Activated CD4-positive, alpha-beta T cell treated with anti-CD3 and anti-CD28 coated beads, Interleukin-2, amount 50 U/mL, for 1 hour (primary cell): ENCODE measurements at places on chromosomes 16 and 17.

DNA sequence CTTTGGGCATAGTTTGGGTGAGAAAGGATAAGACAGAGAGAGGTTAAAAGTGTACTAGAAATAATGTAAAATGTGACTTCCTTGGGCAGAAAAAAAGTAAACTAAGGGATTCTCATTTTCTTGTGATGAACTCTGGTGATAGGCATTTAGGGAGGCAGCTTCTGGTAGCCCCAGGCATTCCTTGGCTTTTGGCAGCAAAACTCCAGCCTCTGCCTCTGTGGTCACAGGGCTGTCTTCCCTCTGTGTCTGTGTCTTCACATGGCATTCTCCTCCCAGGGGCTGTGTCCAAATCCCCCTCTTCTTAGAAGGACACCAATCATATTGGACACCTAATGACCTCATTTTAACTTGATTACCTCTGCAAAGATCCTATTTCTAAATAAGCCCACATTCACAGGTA lies 54.7 kb downstream of the HS3ST3B1 start:
- no peak for DNase-seq

DNA sequence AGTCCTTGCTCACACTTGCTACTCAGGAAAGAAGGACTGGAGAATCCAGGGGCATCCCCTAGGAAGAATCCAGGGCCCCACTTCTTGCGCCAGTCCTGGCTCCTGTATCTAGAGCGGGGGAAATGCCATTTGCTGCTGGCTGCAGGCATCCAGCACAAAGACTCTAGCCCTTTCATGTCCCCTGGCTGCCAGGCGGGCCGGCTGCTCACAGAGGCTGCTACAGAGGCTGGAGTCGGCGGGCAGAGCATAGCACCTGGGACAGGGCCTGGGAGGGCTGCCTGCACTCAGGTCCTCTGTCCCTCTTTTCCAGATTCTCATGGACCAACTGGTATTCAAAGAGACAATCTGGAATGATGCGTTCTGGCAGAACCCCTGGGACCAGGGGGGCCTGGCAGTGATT lies 13.8 kb downstream of the SMIM5 start:
- no peak for DNase-seq

DNA sequence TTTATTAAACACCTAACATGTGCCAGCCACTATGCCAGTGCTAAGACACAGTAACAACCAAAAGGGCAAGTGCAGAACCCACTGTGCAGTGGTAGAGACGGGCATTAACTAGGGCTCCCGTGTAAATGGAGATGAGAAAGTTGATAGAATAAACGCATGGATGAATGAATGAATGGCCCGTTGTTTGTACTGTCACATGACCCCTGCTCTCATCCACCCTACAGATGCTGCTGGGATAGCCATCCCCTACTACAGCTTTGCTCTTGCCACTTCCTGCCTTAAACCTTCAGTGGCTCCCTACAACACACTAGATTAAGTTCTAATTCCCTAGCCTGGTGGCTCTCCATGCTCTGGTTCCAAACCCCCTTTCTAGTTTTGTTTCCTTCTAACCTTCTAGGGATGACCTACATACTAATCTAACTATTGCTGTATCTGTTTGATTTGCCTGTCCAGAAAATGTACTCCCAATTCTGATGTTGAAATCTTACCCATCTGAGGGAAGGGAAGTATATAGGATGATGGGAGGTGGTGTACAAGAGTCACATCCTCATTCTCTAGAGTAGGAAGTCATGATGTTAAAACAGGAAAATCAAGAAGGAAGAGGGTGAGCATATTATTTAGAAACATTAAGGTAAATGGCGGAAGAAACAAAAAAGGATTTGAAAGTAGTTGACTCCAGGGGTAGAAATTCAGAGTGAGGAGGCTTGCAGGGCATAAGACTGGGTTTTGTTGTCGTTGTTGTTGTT lies 11.4 kb upstream of the TNRC6C start:
- DNase-seq = no peak

DNA sequence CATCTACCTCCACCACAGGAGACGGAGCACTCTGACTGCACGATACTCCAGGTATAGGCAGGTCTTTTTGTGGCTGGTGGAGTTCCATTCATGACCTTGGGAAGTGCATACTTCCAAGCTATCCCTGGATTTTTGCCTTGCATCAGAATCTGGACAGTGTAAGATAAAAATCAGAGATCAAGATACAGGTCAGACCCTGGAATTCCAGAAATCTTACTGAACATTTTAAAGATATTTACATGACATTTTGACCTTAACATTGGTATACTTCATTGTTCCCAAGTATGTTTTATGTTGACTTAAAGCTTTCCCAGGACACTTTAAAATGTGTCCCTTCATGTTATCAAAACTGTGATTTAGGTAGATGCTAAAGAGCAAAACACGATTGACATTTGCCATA lies 101.0 kb downstream of the SYCE1L start:
- no peak for DNase-seq

GRCh38 chr17:82247856-82248671 lies 19.2 kb downstream of the SLC16A3 start:
- no peak for DNase-seq

DNA sequence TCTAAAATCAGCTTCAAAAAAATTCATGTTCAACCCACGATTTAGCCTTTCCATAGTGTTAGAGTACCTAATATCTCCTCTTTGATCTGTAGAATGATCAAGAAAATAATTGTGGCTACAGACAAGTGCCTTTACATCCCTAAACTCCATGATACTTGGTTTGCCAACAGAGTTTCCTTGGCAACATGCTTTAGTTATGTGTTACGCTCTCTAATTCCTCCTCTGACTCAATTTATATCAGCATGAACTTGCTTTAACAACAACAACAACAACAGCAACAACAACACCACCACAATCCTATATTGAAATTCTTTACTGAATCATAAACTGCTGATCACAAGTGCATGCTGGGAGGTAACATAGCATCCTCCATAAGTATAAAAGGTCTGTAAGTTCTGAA lies 757.8 kb downstream of the CDH11 start:
- DNase-seq = no peak

GRCh38 chr16:83005653-83006160 lies 378.9 kb downstream of the CDH13 start:
- no peak for DNase-seq

DNA sequence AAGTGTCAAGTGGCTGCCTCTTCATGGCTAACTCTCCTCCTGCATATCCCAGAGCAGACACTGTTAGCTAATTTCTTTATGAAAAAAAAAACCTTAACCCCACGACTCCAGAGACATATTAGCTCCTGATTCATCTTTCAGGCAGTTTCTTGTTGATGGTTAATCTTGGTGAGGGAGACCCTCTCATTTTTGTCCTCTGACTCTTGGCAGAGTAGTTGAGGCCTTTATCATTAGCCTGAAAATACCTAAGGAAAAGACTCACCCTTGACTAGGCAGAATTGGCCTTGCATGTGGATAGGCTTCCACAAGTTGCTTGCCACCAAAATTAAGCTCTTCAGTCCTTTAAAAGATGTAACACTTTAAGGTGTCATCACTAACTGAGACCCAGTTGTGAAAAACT lies 4.0 kb downstream of the CRYBA1 start:
- DNase-seq = no peak

- peak; percentile 25 for DNase-seq
Observed at GRCh38 chr17:14784997-14785696, 480.0 kb downstream of the PMP22 start.

DNA sequence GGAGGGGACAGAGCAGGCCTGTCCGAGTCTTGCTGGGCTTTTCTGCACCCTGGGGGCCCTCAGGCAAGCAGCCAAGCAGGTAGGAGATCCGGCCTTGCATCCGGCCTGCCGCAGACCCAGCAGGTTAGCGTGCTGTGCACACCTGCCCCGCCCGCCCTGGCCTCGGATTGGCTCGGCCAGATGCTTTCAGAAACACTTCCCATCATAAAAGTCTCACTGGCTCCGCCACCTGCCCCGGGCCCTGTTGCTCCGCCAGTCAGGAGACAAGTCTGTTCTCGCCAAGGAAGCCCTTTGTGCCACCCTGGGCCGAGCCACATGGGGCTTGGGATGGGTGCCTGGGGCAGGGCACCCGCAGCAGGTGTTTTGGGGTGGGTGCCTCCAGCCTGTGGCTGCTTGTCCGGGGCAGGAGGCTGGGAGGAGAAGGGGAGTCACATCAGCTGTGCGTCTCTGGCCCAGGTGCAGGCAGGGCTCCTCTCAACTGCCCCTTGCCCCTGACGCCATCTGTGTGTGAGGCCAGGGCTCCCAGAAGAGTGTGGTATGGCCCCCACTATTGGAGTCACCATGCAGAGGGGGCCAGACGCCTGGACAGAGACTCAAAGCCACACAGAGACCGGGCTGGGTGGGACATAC lies 228.2 kb upstream of the GSE1 start:
- no peak for DNase-seq

- DNase-seq = no peak
Observed at GRCh38 chr17:63277629-63278028, 168.5 kb downstream of the CYB561 start.

- no peak for DNase-seq
Observed at GRCh38 chr17:75595284-75595919, 7.8 kb downstream of the MYO15B start.

GRCh38 chr17:41633556-41634199 lies 9.3 kb upstream of the KRT17 start:
- no peak for DNase-seq

- DNase-seq = peak; percentile 71
Observed at GRCh38 chr16:30615358-30616091, 5.3 kb upstream of the ZNF689 start.

DNA sequence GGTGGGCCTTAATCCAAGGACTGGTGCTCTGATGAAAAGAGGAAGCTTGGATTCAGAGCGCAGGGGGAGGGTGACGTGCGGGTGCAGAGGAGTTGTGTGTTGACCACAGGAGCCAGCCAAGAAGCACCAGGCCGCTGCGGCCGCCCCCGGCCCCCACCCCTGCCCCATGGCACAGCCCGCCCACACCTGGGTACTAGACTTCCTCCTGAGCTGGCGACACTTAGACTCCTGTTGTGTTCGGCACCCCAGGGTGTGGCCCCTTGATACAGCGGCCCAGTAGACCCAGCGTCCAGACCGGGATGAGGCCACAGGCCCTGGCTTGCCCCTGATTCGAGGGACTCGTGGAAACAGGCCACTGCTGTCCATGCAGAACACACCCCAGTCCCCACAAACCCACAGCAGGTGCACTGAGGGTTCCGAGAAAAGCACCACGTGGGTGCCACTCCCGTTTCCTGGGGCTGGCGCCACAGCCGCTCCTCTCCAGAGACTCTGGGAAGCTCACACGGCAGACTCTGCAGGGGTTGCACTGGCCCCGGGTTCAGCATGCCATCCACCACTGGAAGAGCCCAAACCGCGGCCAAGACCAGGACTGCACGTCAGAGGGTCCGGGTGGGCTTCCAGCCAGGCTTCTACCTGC lies 5.7 kb upstream of the SNAI3 start:
- DNase-seq = no peak

DNA sequence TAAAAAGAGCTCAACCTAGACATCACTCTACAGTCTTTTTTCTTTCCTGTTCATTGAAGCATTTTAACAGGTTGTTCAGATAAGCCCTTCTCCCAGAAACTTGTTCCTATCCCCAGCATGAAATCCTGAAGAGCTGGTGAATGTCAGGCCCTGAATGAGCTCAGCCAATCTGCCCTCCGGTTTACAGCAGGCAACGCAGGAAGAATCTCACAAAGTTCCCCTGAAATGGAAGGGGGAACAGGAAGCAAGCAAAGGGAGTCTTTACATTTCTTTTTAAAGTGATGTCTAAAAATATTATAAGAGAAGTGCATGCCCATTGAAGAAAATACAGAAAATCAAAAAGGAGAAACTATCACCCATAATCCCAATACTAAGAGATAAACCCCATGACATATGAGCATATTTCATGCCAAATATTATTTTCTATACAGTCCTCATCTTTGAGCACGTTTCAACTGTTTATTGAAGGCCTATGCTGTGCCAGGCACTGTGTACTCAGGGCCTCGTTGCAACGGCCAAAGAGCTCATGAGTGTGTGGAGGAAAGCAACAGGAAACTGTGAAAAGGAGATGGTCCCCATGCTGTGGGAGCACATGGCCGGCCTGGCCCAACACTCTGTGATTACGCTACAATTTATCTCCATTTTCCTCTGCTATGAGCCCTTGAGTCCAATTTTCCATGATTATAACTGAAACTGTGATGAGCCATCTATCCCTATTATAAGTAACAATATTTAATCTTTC lies 5.7 kb downstream of the TK2 start:
- no peak for DNase-seq

DNA sequence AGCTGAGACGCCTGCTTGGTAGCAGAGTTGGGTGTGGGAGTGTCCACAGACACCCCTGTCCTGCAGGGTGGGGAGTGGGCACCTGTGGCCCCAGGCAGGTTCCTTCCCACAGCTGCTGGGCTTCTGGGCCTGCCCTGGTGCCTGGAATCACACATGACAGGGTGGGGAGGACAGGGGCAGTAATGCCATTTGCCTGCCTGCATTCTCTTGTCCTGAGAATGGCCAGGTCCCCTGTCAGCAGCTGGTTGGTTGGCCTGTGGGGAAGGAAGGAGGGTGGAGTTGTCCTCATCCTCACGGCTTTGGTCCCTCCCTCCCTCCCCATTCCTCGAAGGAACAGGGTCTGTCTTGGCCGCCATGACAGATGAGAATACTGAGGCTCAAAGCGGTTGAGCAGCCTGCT lies 5.2 kb downstream of the PRSS53 start:
- no peak for DNase-seq

DNA sequence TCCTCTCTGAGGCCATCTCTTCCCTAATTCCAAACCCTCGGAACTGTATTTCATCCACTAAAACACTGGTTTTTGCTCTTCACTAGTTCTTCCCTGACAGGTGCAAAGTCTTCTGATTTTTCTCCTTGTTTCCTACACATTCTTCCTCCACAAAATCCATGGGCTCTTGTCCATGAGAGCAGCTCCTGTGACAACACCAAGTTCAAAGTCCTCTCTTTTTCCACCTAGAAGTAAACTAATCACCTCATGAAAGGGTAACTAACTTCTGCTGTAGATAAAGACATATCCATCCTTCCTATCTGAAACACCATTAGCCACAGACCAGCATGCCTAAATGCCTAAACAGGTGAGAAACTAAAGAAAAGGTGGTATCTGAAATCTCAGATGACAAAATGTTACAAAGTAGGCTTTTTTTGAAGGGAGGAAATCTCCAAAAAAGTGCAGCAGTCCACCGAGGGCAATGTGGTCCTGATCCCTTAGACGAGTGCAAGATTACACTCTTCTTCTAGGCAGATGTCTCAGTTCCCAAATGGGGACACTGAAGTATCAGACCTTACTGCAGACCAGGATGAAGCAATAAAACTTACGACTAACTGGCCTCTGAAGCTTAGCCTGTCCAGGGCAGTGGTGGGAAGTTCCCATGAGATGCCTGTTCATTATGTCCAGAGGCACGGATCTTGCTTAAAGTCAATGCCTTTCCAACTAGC lies 2.8 kb downstream of the PIP4K2B start:
- DNase-seq = no peak

GRCh38 chr17:55433029-55433628 lies 11.5 kb upstream of the MMD start:
- no peak for DNase-seq

GRCh38 chr16:69111216-69111875 lies 5.9 kb downstream of the HAS3 start:
- no peak for DNase-seq
